CD4-positive, alpha-beta memory T cell (primary cell): ENCODE measurements at places on chromosomes 2 and 18. TPM values are rescaled to one million over a fixed set of nuclear protein-coding genes. Genes with fewer than 3 reads are reported as not detected.

DNA sequence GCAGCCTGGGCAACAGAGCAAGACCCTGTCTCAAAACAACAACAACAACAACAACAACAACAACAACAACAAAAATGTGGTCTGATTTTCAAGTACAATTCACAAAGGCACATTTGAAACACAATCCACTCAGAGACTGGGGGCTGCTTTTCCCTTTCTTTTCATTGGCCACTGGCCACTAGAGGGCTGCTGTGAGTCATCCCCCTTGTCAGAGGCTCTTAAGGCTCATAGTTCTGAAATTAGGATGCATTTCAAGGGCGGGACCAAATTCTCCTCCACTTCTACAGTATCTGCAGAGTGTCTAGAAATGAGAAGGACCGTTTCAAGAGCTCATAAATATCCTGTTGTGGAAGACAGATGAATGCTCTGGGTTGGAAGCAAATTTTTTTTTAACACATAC, 285.4 kb downstream of the NRXN1 start:
- no peak overlapping the region for H3K27ac ChIP-seq
- H3K36me3 ChIP-seq: no peaks in the 10 kb centered on the region
- no peaks in the 10 kb centered on the region for H3K4me1 ChIP-seq

KCNG2 gene
- total RNA-seq: not detected

GRCh38 chr18:3712491-3712890, 262.5 kb downstream of the TGIF1 start:
- DNase-seq: no peak
- peaks cover 5% of the 10 kb centered on the region for H3K27me3 ChIP-seq
- H3K36me3 ChIP-seq: no peaks in the 10 kb centered on the region
- no peak overlapping the region for H3K4me3 ChIP-seq
- no peaks in the 10 kb centered on the region for H3K4me1 ChIP-seq

DNA sequence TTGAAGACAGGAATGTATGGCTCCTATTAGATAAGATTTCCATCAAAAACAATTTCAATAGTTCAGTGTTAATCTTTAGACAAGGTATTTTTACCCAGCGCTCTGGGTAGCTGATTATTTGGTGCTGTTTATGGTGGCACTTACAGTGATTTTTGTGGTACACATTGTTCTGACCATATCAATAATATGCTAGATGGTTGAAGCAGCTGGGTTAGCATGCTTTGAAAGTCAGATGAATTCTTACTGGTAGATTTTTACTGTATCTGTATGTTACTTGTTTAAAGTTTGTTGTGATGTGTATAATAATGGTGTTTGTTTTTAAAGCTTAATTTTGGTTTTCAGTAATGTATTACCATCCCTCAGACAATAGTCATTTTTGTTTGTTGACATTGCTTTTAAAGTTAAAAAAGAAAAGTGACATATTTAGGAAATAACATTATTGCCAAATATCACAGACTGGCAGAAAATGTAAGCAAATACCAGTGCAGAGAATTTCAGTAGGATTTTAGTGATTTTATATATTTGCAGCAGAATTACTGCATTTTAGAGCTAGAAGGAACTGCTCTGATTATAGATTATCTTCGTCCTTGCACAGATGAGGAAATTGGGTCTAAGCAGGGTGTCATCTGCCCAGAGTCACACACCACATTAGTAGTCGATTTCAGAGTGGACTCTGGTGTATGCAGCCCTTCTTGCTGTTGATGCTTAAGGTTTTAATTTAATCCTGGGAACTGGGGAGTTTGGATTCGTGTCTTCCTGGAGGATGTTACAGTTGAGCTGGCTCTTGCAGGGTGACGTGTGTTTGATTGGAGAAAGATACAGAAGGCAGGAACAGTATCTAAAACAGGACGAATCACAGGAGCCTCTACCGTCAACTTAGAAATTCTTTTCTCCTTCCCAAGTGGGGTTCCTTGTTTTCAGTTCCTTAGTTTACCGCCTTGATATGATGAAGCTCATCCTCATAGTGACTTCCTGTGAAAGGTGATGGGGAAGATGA, 6.6 kb downstream of the SOCS6 start:
- H3K36me3 ChIP-seq: no peaks in the 10 kb centered on the region
- no peak overlapping the region for H3K27ac ChIP-seq
- no peaks in the 10 kb centered on the region for H3K4me1 ChIP-seq
- H3K4me3 ChIP-seq: no peak overlapping the region
- H3K27me3 ChIP-seq: no peaks in the 10 kb centered on the region
- no peak for DNase-seq

GRCh38 chr18:22521026-22521707, 103.5 kb upstream of the CTAGE1 start:
- H3K4me1 ChIP-seq: no peaks in the 10 kb centered on the region
- no peaks in the 10 kb centered on the region for H3K27me3 ChIP-seq
- H3K4me3 ChIP-seq: no peak overlapping the region
- no peak for DNase-seq
- H3K27ac ChIP-seq: no peak overlapping the region

GDF7 gene
- 0.26 TPM for total RNA-seq

DNA sequence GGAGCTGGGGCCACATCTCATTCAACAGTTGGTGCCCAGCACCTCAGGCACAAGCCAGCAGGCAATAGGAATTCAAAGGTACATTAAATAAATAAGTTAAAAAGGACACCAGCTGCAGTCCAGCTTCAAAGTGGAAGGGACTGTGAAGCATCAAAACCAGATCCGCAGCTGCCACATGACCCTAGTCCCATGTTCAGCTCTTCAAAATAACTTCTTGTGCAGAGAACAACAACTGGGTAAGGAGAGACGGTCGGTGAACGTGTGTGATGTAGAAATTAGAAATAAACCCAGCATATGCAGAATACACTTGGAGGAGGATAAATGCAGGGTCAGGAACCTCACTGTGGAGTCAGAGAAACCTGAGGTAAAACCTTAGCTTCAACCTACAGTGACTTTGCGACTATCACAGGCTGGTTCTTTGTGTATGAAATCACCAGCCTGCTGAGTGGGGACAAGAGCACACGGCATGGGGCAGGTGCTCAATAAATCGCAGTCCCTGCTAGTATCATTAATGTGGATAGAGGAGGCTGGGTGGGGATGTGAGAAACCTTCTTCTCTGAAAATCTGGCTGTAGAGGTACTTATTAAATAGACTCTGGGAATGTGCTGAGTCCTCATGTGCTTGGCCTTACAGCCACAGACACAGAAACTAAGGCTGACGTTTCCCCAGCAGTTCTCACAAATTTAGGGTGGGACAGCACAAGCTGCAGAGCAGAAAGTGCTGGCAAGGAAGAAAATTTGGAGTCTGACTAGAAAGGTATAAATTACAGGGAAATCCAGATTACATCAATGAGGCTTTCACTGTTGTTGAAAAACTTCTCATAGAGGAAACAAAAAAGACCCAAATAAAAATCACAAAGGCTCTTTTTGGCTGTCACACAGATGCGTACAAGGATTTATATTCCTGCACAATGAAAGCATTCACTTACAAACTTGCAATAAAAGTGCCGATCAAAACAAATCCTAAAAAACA, 20.7 kb downstream of the FBXO15 start:
- H3K27me3 ChIP-seq: no peaks in the 10 kb centered on the region
- H3K4me1 ChIP-seq: no peaks in the 10 kb centered on the region
- no peak for DNase-seq
- no peak overlapping the region for H3K4me3 ChIP-seq

IKZF2 gene
- total RNA-seq: 13.2 TPM

ABCG8 gene
- total RNA-seq: not detected
